ENCODE measurements at places on chromosomes 2 and 18. TPM values are rescaled to one million over a fixed set of nuclear protein-coding genes. Genes with fewer than 3 reads are reported as not detected.

MROH2A gene
- total RNA-seq = not detected

KCNK3 gene
- total RNA-seq = 0.80 TPM

CCDC178 gene
- total RNA-seq = not detected

SERPINB5 gene
- not detected for total RNA-seq

RFTN2 gene
- 1.9 TPM for total RNA-seq

TMEM178A gene
- not detected for total RNA-seq

All from gastrocnemius medialis (tissue), 4 donors.